H54 (cell line): ENCODE measurements at places on chromosomes 7 and 10.

DNA sequence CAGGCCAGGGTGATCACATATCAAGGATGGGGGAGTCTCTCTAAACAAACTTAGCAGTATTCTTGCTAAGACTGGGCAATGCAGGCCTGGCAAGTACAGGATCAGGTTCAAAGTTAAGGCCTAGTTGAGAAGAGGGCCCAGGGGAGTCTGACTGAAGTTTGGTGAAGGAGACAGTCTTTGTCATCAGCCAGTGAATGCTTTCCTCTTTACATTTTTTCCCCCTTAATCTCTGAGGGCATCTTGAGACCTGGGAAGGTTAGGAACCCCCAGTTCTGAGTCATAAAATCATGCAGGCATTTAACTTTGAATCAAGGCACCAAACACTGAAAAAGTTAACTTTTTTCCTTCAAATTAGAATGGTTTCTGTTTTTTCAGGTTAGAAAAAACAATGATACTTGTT, 311.5 kb downstream of the REEP3 start:
- DNase-seq: no peak

GRCh38 chr10:110048781-110049180, 41.0 kb downstream of the ADD3 start:
- DNase-seq: no peak

DNA sequence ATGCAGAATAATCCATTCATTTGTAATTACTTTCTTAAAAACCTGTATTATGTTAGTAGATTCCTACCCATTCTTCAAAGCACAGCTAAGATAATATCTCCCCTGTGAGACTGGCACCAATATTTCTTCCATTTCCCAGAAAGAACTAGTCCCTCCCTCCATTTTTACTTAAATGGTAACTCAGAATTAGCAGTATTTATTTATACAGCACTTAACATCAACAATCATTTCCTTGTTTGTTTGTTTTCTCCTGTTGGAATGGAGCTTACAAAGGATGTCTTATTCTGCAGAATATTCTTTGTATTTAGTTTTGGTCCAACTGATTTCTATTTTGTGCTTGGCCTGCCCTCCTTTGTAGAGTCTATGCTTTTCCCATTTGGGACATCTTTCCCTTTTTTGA, 32.1 kb upstream of the PTPN12 start:
- no peak for DNase-seq

DNA sequence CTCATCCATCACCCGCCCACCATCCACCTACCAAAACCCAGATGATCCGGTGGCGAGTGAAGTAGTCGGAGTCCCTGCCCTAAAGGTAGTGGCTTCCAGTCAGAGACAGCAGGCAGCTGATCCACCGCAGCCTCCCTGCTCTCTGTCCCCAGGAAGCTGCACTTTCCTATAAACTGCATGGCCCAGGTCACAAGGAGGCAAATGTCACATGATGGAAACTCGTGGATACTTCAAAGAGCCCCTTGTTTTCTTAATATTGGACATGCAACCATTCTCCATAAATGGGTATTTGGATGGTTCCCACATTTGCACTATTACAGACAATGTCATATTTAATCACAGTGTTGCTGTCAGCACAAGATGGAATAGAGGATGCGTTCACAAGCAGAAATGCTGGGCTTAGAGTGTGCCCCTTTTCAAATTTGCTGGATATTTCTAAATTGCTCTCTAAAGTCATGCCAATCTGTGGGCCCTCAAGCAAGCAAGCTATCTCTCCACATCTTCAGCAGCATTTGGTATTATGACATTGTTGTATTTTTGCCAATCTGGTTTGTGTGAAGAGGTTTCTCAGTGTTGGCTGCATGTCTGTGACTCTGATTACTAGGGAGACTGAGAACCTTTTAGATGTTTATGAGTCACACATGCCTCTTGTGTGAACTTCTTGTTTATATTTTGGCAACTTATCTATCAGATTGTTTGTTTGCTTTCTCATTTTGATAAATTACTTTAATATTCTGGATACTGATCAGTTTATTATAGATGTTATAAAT, 822.0 kb downstream of the TNS3 start:
- DNase-seq: no peak

GRCh38 chr10:72069751-72070526, 18.4 kb downstream of the SPOCK2 start:
- peak; percentile 47 for DNase-seq

- no peak for DNase-seq
Measured at GRCh38 chr10:33493497-33493896, 159.0 kb upstream of the NRP1 start.

GRCh38 chr10:48671914-48672595, 12.6 kb upstream of the WDFY4 start:
- DNase-seq: no peak

DNA sequence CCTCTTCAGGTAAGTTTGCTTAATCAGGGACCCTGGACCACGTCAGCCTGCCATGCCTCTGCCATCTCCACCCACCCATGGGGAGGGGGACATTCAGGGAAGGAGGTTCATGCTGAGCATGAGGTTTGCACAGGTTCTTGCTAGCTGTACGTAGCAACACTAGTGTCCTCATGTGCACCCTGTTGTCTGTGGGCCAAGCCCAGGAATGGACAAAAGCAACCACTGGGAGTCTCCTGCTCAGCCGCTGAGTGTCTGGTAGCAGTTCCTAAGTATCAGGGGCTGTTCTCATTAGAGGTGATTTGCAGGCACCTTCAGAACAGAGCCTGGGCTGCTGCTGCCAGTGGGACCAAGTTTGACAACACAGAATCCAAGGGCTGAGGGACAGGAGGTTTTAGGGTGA, 17.9 kb downstream of the CASP7 start:
- no peak for DNase-seq

GRCh38 chr7:38299275-38299931, 26.0 kb upstream of the TARP start:
- DNase-seq: no peak

- no peak for DNase-seq
Measured at GRCh38 chr10:132298038-132298881, 9.5 kb downstream of the STK32C start.

- DNase-seq: no peak
Measured at GRCh38 chr10:72953687-72954086, 919 bp downstream of the PLA2G12B start.

- peak; percentile 67 for DNase-seq
Measured at GRCh38 chr7:134778941-134779740, at the start of gene CALD1. CALD1 (plus strand) TSS chr7:134779634; CDS start chr7:134867734, 88,100 bp downstream.

- no peak for DNase-seq
Measured at GRCh38 chr7:151060113-151060415, 675 bp downstream of the SLC4A2 start.

- peak; percentile 59 for DNase-seq
Measured at GRCh38 chr10:36725581-36726520, 399.5 kb upstream of the ANKRD30A start.

- no peak for DNase-seq
Measured at GRCh38 chr10:104293011-104293410, 24.0 kb downstream of the GSTO2 start.

DNA sequence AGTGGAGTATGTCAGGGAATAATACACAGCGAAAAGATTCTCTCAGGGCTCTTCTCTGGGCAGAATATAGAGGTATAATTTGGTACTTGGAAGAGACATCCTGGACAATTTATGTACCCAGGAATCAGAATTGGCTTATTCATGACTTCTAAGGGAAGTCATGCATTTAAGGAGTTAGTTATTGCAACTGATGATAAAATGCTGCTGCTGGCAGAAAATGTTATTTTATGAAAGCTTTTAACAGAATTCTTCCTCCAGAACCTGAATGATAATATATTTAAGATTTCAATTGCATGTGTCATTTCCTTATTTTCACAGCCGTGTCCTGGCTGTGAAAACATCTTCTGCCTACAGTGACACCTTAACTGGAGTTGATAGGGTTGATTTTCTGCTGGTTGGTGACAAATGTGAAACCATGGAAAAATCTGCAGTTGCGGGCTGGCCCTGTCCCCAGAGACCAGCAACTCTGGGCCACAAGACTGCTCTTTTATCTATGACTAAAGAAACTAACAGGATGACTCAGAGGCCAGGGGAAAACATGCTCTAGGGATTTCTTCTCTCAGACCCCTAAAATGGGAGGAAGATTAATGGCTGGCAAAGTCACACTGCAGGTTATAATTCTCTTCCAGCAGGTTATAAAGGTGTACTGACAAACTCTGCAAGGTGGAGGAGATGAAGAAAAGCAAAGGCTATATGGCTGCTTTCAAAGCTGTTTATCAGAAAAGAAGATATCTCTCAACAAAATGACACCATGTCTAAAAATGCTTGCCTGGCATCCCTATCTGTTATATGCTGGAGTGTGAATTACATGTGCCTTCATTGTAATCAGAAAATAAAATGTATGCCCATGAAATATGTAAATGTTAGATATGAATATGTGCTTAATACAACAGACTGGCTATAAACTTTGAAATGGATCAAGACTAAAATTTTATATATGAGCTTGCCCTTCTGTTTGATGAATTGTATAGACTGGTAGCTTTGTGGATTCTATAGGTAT, 12.1 kb upstream of the TRUB1 start:
- peak; percentile 7 for DNase-seq

- DNase-seq: peak; percentile 12
Measured at GRCh38 chr7:92809760-92810573, 26.4 kb downstream of the CDK6 start.

DNA sequence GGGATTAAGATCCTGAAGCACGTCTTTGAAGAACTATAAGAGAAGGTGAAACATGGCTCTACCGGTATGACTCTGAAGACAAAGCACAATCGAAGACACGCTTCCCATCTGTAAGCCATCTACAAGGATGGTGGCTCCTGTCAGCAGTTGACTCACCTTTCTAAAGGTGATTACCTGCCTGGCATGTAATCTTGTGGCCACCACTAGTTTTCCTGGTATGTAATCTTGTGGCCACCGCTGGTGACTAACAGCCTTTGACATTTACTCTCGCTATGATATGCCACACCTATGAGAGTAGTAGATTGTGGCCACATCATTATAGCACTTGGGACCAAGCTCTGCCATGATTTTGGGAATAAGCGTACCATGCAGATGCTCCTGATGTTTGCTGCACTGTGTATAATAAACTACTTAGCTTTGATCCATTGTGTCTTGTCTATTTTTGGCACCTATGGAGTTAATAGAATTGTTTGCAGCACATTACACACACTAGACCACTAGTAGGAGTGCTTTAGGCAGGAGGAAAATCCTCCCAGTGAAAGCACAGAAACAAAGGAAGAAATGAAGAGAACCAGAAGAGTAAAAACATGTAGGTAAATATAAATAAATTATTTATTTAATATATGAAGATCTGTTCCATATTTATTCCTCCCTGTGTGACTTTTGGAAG, 59.8 kb downstream of the VAX1 start:
- no peak for DNase-seq

- DNase-seq: no peak
Measured at GRCh38 chr10:58660575-58661255, 148.0 kb downstream of the BICC1 start.

DNA sequence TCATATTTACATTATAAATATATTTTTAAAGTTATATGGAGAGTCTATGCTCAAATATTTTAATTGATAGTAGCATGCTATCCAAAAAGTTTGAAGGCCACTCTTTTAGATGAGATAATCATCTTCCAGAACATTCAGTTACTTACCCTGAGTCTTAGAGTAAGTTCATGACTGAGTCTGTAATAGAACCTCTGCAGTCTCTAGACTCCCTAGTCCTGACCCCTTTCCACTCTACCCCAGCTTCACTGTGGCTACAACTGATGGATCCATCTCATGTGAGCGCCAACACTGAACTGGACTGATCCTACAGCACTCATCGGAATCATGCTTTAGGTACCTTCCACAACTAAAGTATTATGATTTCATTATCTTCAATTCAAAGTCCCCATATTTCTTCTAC, 10.1 kb downstream of the HACD1 start:
- DNase-seq: no peak

DNA sequence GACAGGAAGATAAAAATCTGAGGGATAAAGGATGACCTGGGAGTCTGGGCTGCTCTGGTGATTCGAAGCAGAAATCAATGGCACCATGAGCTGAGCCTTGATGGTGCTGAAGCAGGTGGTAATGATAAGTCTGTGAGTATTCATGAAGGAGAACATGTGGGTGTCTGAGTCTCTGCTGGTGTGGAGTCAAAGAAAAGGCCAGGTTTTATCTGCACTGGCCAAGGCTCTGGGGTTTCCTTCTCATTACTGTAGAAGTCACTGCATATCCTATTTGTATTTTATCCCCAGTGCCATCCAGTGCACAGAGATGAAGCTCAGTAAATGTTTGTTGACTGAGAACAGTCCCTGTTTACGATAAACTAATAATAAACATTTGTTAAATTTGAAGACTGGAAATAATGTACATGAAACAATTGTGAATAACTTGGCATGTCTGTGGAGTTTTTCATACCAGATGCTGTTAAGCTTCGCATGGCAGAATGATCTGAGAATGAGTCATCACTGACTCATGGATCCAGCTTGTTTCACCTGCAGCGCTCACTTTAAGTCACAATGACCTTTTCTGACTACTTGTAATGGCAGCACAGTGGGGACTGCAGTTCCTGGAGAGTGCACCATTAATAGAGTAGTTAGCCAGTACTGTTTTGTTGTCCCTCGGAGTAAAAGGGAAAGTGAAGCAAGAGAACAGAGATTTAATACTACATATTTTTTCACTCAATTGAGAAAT, 538.5 kb downstream of the HTR7 start:
- peak; percentile 59 for DNase-seq

DNA sequence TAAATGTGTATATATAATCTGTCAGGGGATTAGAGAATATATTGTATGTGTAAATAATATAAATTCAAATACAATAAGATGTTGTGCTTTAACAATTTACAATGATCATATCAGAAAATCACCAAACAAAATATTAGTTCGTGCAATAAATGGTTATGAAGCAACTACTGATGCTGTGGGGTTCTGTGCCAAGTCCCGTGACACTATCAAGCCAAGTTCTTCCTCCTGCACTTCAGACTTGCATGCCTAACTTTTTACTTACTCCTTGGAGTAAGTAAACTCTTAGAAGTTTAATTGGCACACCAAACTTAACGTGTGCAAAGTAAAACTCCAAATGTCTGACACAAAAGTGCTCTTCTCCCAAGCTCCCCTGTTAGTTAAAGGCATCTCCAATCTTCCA, 26.5 kb upstream of the TMEM254 start:
- DNase-seq: no peak

GRCh38 chr7:117567781-117568180, 88.0 kb downstream of the CFTR start:
- no peak for DNase-seq

- DNase-seq: no peak
Measured at GRCh38 chr7:155104913-155105312, 34.8 kb downstream of the HTR5A start.

- DNase-seq: no peak
Measured at GRCh38 chr10:88901206-88901983, 21.4 kb downstream of the STAMBPL1 start.

GRCh38 chr10:127906548-127907377, at the start of gene PTPRE:
PTPRE (plus strand) TSS chr10:127907103; CDS start chr10:128040882, 133,779 bp downstream.
- DNase-seq: peak; percentile 64
